Immature natural killer cell (primary cell): ENCODE measurements at places on chromosomes 2 and 18.

GRCh38 chr2:9392898-9393765, 30.2 kb downstream of the ITGB1BP1 start:
- no peak for DNase-seq

- DNase-seq = no peak
Observed at GRCh38 chr18:77140030-77140429, 7.4 kb upstream of the MBP start.

GRCh38 chr2:22880161-22880560, 504.8 kb upstream of the KLHL29 start:
- DNase-seq = no peak

DNA sequence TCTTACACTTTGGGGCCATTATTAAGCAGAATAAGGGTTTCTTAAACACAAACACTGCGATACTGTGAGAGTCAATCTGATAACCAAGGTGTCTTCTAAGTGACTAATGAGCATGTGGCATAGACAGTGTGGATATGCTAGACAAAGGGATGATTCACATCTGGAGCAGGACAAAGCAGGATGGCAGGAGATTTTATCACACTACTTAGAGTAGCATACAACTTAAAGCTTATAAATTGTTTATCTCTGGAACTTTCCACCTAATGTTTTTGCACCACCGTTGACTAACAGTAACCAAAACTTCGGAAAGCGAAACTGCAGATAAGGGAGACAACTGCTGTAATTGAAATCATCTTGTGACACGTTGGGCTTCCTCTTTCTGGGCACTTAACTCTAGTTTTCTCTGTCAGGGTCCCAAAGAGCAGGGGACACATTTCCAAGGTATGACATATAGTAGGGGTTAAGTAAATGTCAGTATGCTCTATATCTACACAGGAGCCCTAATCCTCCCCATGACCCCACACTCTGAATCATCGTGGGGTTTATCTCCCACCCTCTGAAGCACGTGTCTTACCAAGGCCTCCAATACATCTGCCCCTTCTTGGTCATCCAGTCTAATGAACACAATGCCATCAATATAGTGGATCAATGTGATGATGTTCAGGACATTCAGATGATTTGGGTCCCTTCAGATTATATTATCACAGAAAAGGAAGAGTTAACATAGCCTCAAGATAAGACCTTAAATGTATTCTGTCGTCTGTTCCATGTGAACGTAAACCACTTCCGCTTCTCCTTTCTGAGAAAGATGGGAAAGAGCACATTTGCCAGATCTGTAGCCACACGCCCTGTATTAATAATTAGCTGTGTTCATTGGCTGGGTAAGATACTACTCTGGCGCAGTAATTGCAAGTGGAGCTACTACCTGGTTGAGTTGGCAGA, 78.7 kb downstream of the FTCDNL1 start:
- no peak for DNase-seq

DNA sequence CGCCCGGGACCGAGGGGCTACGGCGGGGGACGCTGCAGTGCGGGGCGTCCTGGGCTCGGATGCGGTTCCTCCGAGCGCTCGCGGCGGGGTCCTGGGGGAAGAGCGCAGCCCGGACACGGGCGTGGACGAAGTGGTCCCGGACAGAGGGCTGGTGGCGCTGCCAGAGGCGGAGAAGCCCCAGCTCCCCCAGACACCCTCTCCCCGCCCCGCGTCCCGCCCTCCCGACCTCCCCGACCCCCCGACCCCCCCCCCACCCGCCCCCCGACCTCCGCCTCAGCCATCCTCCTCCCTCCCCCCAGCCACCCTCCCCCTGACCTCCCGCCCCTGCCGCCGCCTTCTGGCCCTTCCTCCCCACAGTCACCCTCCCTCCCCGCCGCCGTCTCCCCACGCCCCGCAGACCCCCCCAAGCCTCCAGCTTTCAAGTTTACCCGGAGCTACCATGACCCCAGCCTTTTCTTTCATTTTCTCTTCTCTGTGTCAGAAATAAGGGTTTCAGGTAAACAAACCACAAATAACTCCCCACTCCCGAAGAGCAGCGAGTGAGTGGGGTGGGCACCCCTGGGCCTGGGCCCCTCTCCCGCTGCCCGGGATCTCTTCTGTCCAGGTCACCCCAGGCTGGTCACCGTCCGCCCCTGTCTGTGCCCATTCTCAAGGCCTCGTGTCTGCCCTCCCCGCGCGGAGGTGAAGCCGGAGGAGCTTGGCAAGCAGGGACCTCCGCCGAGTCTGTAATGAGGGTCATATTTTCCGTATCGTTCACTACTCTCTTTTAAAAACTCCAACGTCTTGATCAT, 5.1 kb downstream of the NFATC1 start:
- DNase-seq = peak; percentile 55

DNA sequence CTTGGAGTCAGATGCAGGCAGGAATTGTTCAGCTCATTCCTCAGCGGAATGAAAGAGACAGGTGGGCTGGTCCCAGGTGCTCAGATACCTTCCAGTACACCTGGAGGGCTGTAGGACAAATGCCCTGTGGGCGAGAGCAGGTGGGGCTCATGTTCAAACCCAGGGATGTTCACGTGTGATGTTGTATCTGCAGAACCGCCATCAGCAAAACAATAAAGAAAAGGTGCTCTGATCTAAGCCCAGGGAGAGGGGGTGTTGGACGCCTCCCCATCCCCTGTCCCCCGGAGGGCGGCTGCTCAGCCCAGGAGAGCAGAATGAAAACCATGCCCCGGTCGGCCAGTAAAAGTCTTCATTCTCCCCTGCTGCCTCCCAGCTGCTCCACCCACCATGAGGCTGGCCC, 197.4 kb downstream of the HAUS1 start:
- DNase-seq = no peak

DNA sequence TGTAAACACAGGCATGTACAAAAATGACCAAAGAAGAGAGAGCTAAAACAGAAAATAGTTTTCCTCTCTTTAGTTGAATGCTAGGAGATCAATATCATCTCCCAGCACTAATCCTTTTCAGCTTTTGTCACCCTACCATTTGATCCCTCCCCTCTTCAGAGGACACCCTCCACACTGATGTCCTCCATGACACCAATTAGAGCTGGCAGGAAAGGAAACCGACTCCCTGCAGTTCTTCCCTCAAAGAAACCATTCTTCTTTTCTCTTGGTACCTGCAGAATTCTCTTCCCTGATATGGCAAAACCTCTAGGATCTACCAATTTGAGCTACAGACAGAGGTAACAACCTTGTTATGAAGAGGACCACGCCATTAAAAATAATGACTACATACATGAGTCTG, 5.3 kb downstream of the EPB41L3 start:
- DNase-seq = no peak

- DNase-seq = peak; percentile 16
Observed at GRCh38 chr18:35573531-35573930, 8.0 kb upstream of the GALNT1 start.

DNA sequence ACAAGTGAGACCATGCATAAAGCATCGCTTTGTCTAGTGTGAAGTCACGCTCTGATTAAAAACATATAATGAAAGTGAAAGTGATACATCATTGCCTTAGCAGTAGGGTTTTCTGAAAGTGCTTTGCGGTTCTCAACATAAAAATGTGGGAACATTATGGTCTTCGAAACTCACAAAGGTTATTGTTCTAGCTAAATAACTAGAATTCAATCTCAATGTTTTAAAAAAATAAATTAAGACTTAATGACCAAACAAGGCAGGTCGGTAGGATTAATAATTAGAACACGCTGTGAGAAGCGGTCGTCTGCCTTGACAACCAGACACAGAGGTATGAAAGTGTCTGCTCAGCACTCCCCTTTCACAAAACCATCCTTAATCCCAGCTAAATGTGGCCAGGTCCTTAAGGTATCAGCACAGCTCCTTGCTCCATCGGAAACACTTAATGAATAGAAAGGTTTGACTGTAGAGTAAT, 42.2 kb downstream of the KLHL14 start:
- DNase-seq = no peak

DNA sequence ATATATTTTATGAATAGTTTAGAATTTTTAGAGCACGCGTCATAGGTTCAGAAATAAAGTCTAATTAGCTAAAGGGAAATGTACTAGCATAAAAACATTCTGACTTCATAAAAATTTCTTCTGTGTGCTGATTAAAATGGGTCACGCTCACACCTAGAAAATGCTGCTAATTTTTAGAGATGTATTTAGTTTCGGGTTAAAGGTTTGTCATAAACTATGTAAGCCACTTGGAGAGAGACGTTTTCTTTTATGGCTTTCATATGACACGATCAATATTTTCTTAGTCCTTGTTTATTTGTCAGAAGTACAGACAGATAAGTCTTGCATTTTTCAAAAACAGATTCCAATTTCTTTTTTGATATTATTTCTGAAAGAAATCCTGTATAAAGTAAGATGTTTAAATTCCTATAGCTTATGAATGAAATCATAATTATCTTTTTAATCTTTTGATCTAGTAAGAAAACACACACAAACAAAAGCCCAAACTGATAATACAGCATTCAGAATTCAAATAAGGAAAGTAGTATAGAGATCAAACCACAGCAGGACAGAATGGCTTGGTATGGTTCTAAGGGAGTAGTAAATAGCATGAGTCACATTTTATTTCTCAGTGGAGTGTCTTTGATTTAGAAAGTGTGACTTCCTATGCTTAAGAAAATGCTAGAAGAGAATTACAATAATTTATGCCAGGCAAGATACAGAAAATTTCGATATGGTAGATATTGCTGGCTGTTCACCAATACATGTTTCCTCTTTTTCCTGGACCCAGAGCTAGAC, 236.6 kb downstream of the GPD2 start:
- no peak for DNase-seq

DNA sequence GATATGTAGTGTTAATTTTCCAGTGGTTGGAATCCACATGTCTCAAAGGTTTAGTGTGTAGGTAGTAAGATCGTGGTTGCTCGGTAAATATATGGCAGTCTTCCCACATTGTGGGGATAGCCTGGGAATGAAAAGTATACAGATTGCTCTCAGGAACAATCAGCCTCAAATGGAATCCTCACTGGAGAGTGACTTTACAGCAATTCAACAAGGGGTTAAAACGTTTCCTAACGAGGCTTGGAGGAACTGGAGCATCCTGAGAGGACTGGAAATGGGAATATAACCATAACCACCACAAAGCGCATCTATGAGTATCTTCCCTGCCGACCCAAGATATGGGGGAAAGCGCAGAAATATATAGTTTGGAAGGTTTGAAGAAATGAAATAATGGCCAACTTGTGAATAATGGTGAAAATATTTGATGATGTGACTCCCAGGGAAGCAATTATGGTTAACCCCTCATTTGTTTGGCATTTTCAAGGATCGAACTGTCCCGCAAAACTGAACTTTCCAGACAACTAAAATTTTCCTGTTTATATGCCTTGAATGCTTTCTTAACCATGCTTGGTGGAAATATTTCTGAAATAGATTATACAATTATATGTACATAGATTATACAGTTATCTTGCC, 100.7 kb upstream of the FOSL2 start:
- DNase-seq = no peak

GRCh38 chr18:58212274-58212673, 168.2 kb downstream of the NEDD4L start:
- no peak for DNase-seq

- DNase-seq = no peak
Observed at GRCh38 chr2:118737684-118738083, 109.8 kb downstream of the EN1 start.

- no peak for DNase-seq
Observed at GRCh38 chr2:237649541-237650454, 22.4 kb downstream of the LRRFIP1 start.
